ENCODE measurements at places on chromosomes 4 and X.

DNA sequence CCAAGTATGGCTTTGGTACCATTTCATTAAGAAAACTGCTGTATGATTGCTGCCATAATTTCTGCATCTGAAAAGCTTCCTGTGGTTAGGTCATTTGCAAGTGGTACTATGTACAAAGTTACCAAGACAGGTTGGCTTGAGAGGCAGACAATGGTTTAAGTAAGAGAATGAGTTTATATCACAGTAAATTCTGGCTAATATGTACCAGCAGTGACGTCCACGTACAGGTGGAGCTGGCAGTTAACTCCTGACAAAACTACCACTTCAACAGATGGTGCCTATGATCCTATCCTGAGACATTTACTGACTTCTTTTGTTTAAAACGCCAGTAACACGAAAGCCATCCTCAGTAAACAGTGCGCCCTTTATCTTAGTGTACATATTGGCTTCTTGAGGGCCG, 198.4 kb downstream of the NR3C2 start:
- no peak for DNase-seq

DNA sequence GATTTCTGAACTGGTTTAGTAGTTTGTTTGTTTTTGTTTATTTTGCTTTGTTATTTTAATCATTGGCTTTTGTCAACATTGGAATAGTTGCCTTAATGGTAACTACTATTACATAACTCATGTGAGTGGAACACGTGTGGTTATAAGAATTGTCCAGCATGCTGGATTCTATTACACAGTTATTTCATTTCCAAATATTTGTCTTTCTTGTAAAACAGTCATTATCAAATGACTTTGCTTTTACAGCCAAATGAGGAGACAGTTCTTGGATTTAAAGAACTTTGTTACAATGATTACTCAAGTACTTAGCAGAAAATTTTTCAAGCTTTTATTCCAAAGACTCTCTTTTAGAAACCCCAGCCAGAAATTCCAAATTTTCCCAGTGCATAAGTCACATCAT, 516.1 kb upstream of the MAGEB2 start:
- no peak for DNase-seq

GRCh38 chrX:153953342-153953830, 8.9 kb upstream of the RENBP start:
- DNase-seq, result peak; percentile 73

- DNase-seq, result no peak
These were observed 36.9 kb downstream of the ANKRD17 start for GRCh38 chr4:73221734-73222133.

GRCh38 chrX:111006116-111006515, 89.9 kb upstream of the PAK3 start:
- DNase-seq, result peak; percentile 3

DNA sequence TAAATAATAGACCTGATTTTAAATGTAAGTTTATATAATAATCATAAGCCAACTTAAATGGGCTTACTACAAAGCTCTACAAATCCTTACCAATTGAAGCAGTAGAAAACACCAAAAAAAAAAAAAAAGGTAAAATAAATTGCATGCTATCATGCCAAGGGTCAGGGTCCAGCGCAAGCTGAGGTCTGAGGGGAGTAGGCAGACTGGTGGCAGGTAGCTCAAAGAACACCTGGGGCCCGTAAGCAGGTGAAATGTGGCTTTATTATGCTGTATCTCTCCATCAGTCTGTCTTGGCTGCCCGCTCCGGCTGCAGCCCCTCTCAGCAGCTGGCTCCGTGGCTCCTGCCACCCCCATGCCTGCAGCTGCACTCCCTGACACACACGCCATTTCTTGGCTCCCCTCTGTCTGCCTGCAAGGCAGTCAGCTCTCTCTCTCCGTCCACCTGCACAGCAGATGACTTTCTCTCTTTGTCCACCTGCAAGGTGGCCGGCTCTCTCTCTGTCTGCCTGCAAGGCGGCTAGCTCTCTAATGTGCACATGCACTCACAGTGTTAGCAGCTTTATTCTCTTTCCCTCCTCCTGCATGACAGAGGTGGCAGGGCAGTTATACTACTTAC, 209.4 kb upstream of the UGT8 start:
- no peak for DNase-seq

DNA sequence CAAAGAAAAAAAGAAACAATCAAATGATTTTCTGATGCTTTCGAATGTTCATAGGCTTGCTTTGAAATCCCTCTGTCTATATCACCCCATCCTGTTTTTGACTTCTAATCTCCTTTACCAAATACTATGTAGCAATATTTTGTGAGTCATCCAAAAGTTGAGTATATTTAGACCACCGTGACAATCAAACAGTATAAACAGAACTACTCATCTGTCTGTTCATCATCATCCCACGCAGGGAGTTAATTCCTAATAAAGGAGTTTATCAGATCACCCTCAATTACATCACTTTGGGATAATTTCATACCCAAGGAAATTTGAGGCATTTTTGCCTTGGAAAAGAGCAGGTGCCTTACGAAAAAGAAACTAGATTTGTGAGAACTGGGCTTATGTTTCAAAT, 212.9 kb downstream of the CBR4 start:
- DNase-seq, result peak; percentile 83

DNA sequence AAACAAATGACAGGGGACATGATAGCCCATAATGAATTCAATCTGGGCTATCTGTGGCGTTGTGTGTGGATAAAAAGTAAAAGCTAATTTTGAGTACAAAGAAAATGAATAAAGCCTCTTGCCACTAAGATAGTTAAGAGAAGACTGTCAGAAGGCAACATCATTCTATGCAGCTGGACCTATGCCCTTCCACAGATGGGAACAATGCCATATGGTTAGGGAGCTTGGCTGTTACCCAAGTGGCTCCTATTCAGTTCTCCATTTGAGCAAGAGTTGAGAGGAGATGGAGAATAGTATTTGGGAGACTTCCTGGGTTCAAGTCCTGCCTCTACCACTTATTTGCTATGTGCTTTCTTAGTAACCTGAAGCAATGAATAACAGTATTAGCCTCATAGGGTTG, 107.7 kb downstream of the ANXA3 start:
- DNase-seq, result peak; percentile 47

DNA sequence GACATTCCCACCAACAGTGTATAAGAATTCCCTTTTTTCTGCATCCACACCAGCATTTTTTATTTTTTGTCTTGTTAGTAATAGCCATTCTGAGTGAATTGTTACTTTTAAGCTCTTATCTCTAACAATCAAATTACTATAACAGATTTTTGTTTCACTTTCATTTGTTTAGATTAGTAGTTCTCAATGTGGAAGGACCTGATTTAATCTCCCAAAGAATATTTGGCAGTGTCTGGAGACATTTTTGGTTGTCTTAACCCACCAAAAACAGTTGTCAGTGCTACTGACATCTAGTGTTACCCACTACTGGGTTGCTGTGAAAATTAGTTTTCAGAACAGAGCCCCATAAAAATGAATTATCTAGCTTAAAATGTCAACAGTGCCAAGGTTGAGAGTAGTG, 37.9 kb downstream of the RUFY3 start:
- DNase-seq, result no peak

- DNase-seq, result no peak
These were observed 171.9 kb downstream of the TRAM1L1 start for GRCh38 chr4:116913451-116913850.

DNA sequence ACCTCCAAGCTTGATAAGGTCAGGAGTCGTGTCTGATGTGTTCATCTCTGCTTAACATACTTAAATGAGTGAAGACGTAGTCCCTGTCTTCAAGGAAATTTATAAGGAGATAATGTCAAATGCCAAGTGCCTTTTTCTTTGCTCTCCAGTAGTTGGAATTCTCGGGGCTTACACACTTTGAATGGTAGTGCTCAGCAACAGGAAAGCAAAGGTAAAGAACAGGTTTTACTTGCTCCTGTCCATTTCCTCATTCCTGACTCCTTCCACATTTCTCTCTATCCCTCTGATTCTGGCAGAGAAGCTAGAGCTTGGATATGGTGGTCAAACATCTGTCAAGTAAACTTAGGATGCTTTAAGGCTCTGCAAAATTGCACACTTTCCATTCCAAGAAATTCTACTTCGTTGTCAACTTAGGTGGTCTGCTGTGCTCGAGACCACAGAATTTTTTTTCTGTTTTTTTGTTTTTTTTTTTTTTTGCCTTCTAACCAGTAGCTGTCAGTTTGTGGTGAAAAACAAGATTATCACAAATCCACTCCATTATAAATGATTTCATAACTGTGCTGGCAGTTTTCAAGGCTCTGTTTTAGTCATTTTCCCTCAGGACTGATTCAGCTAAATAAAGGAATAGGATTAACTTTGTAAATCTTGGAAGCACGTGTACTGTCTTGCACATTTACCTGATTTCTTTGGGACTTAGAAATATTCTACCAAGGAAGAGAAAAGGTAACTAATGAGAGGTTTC, 180.8 kb upstream of the ANXA3 start:
- DNase-seq, result no peak

DNA sequence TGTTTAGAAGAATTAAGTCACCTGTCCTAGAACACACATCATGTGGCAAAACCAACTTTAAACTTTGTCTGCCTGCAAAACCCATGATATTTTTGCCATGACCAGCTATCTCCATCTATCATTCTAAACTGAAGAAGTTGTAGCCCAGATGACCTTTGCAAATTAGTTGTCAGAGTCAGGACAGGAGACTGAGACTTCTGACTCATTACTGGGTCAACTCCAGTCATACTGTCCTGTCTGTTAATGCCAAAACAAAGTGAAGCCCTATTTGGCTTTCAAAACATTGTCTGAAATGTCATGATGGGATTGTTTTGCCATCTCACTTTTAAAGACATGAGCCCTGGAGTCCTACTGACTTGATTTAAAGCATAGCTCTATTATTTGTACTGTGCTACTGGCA, 365.7 kb upstream of the CPEB2 start:
- DNase-seq, result no peak

GRCh38 chr4:40583850-40584439, 45.7 kb downstream of the RBM47 start:
- no peak for DNase-seq

DNA sequence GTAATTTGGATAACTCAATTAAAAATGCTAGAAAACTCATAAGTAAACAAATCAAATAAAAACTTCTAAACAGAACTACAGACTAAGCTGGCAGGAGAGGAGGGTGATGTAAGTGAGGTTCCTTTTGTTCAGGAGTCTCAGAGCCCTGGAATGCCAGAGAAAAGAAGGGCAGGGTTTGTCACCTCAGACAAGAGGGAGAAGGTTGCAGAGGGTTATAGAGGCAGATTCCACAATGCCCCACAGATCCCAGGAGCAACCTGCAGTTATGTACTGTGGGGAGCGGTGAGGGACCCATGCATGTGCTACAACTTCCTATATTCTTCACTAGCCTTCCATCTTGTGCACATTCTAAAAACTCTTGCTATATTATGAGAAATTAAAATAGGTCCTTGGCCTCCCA, 129.7 kb downstream of the CFAP299 start:
- DNase-seq, result no peak

GRCh38 chrX:103792916-103793544, 16.4 kb downstream of the PLP1 start:
- DNase-seq, result no peak

Data from suppressor macrophage (primary cell).